ENCODE measurements at places on chromosomes 7 and 10.

- DNase-seq, result no peak
These were observed 333.9 kb downstream of the AUTS2 start for GRCh38 chr7:69932034-69932628.

DNA sequence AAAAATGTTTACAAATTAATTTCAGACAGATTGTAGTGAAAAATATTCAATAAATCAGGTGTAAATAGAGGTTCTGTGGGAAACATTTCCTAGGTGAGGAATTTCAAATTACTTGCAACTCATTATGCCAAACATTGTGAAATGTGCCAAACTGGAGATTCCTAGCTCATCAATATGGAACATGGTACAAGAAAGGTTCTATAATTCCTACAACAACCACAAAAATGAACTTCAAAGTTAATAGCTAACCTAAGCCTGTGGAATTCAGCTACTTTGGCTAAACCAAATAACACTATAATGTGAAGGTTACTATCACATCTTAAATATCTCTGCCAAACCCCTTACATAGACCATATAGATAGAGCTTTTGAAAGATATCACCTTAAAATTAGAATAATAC, 223.3 kb upstream of the HGF start:
- DNase-seq, result no peak

GRCh38 chr7:76071316-76072242, 23.7 kb downstream of the MDH2 start:
- no peak for DNase-seq

- DNase-seq, result peak; percentile 81
These were observed 110.5 kb downstream of the ITGA8 start for GRCh38 chr10:15609246-15609645.

DNA sequence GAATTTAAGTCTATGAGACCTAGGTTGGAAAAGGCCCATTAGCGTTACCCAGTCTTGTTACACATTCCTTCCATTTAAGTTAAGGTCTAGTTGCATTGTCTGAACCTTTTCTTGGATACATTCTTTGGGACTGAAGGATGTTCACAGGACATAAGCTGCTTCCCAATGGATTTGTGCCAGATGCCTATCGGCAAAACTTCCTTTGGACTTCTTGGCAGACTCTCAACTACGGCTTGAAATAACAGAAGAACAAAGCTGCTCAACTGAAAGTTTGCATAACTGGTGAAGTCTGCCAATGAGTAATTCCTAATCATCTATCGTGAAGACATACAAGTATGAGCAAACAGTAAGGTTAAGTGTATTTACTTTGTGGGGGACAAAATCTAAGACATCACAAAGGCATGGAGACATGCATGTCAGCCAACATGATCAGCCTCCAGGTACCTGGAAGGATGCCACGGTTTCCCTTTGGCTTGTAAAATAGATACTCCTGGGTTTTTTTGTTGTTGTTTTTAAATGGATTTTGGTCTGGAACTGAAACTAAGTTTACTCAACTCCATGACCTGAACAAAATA, 35.4 kb downstream of the MALSU1 start:
- peak; percentile 94 for DNase-seq

DNA sequence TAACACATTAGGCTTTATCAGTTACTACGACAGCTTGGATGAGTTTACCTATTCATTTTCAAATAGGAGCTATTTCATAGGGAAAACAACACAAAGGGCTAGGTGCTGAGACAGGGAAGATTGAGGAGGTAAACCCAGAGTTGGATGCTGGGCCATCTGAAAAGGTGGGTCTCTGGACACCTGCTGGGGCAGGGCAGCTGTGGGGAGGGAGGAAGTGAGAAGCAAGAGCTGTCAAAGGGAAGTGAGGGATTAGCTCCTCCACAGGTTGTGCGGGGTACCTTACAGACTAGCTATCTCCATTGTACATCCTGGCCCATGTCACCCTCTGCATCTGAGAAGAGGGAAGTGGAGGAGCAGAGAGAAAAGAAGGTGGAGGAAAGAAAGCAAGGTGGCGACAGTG, 48.9 kb downstream of the BLNK start:
- no peak for DNase-seq

DNA sequence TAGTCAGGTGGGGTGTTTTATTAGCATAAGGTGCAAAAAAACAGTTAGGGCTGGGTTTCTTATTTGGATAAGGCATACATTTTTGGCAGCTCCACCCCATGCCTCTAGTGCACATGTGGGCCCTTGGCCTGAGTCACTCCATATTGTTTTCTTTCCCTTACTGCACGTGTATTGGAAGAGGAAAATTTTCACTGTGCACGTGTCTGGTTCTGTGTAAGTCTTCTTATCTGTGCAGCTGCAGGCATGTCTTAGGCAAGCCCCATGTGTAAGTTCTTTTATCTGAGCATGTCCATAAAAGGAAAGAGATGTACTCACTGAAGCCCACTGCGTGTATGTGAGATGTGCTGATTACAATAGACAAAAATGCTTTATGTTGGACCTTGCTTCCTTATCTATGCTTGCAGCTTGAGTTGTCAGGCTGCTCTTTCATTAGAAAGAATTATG, 540.3 kb upstream of the IGFBP3 start:
- DNase-seq, result no peak

DNA sequence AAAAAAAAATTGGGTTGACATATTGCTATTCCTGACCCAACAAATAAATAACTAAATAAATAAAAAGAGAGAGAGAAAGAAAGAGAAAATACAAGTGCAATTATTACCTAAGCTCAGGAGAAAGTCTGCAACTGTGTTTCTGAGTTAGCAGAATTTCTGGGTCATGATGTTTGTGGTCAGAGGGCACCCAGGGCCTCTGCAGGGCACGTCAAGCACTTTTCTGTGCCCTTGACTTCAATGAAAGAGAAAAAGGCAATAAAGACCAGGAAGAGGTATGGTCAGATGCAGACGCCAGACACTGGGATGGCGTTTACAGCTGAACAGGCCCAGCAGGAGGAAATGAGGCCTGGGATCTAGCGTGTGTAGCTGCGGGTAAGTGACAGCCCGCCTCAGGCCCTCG, 160.9 kb upstream of the GDF10 start:
- DNase-seq, result peak; percentile 24

GRCh38 chr10:95782318-95782717, 26.4 kb downstream of the ENTPD1 start:
- DNase-seq, result no peak

- DNase-seq, result peak; percentile 90
These were observed 178.8 kb downstream of the REEP3 start for GRCh38 chr10:63699785-63700613.

DNA sequence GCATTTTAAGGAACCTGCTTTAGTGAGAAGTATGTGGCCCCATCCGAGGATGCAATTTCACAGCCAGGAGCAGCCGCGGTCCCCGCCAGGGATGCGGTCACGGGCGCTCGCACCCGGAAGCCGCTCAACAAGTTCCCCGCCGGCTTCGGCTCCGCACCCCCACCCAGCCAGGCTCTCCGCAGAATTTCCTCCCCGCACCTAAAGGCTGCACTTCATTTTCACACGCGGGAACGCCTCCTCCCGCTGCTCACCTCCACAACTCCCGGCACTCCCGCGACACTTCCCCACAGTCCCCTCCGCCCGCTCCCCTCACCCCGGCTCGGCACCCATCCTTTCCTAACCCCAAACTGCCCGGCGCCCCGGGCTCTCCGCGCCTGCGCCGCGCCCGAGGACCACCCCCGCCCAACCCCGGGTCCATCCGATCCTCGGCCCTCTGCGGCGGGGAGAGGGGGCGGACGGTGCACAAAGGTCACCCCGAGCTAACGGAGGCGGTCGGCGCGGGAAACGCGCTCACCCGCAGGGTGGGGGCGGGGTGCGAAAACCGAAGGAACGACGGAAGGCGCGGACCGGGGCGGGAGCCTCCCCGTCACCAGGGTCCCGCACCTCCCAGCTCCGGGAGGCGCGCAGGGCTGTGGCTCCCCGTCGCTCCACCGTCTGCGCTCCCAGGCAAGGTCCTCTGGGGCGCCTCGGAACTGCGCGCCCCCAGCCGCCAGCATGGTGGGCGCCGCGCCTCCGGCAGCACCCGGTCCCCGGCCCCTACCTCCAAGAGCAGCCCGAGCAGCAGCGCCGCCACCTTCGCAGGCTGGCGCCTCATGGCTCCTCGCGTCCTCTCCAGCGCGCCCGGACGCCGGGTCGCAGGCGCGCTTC, 558 bp downstream of the VOPP1 start:
- peak; percentile 61 for DNase-seq

DNA sequence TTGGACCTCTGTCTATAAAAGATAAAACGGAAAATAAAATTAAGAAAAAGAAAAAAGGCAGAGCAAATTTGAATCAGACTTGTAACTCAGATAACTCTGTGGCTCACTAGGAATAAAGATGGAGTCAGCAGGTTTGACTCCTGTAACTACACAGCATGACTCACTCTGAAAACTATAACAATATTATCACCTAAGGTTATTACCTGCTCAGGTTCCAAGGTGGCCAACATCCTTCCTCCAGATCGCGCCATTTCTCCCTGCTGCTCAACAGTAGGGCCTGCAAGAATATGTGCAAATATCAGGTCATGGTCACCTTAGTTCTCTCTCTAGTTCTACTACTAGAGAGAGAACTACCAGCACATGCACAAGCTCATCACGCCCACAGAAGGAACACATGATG, 30.0 kb downstream of the ALDH18A1 start:
- DNase-seq, result no peak

DNA sequence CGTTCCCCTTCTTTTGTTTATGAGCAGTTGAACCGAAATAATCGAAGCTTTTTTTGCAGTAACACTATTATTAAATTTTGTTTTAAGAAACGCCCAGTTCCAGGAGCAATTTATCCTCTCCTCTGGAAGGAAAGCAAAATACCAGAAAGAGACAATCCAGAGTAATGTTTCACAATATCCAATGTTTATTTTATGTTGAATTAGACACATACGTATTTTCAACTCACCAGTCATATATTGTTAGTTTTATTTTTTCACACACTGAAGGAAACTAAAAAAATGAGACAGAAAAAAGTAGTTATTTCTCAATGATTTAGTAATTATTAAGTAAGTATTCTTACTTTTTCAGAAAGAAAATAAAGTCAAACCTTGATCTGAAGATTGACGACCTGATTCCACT, 85.1 kb downstream of the MYOF start:
- DNase-seq, result no peak

DNA sequence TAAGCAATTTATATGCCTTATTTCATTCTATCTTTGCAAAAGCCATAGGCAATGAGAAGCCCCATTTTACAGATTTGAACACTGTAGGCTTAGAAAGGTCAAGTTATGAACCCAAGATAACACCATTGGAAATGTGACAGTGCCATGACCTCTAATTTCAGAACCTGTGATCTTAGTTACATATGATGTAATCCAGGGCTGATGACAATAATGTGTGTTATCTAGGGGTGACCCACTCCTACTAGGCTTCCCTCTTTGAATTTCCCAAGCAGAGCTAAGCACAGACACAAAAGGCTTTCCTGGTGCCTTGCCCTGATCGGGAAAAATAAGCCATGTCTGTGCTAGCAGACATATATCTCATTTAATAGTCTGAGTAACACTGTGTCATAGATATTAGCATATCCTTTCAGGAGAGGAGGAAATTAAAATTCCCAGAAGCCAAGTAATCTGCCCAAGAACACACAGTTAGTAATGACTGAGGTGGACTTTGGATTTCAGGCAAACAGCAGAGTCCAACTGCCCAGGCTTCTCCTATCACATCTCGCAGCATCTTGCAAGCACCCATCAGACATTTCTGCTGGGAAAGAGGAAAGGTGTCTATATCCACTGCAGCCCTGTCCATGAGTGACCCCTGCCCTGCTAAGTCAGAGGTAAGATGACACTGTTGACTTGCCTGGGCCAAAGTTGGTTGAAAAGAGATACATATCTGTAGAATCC, 2.8 kb upstream of the TECTB start:
- DNase-seq, result no peak

DNA sequence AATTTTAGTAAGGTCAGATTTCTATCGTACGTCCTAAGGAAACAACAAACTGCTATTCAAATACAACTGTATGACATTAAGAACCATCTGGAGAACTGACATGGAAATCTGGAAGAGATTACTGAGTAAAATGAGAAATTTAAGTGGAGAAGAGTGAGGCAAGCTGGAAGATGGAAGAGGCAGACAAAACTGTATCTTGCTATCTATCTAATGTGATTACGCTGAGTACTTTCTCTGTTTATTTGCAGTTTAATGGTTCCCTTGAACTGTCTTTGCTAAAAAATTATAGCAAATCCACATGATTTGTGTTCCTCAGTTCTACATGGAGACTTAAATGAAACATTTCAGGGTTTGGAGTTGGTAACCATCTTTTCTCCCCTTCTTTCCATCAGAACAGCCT, 927.1 kb upstream of the MBL2 start:
- DNase-seq, result no peak

DNA sequence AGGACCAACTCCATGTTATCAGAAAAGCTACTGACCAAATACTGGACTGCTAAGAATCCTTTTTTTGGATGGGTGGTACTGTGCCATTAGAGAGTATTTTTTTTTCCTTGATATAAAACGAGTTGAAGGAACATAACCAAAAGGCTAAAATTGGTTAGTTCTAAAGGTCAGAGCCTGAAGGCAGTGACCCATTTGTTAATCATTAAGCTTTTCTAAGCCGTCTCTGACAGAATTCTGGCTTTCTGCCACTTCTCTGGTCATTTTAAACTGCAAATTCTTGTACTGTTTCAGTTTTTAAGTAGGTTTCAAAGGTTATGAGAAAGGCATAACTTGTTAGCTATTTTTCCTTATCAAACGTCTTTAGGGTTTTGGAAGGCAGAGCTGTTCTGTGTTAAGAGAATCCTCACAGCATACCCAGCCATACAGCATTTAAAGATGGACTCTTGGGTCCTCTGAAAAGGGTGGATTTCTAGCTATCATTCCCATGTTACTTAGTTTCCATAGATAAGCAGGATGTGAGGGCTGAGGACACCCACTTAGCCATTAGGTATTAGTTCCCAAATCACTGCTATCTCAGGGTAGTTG, 196.8 kb downstream of the RNLS start:
- DNase-seq, result no peak

DNA sequence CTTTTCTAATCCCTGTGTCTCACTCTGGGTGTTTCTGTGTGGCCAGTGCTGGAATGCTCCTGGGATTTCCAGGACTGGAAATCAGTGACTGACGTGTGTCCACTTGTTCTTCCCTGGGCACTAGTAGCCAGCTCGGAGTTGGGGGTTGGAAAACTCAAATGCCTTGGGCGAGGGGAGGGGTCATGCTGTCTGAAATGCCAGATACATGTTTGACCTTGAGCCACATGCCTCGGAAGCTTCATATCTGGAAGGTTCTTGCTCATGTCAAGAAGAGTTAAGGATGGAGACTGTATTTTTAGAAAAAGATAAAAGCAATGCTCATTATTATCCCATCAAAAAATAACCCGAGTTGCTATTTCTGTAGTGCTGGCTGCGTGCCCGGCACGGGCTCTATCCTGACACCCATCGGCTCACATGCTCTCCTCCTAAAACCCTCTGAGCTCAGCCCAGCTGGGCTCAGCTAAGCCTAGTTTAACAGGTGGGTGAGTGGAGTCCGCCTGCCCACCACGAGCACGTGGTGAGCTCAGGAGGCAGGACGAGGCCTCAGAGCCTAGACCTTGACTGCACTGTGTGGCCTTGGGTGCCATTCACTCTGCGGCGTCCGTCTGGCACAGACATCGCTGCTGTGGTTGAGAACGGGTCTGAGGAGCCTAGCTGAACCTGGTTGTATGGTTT, 6.4 kb downstream of the DPYSL4 start:
- DNase-seq, result no peak

GRCh38 chr7:83446102-83446669, 202.8 kb downstream of the SEMA3E start:
- no peak for DNase-seq

Measured in SJSA1 (cell line).